ENCODE measurements at places on chromosomes 1 and 21.

- no peak for DNase-seq
Measured at GRCh38 chr1:224673141-224673540, 57.0 kb downstream of the CNIH3 start.

DNA sequence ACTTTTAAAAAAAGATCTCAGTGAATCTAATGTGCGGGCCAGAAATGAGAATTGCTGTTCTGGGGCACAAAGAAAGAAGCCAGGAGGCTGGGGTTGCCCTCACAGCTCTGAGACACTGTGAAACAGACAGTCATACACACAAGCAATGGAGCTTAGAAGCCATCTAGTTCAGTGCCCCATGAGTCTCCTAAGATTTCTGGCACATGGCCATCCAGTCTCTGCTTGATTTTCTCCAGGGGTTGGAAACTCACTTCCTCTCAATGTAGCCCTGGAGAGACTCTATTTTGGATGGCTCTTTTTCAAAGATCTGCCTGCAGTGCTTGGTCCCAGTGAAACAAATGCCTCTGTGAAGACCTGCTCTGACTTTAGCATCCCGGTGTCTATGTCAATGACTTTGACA is 38.6 kb downstream of the KCNN3 start:
- DNase-seq = no peak

- DNase-seq = peak; percentile 57
Measured at GRCh38 chr1:226674892-226675714, 64.0 kb downstream of the ITPKB start.

GRCh38 chr1:43834280-43835081 is 99.1 kb upstream of the ARTN start:
- DNase-seq = no peak

GRCh38 chr1:200638073-200638472 is 17.5 kb upstream of the KIF14 start:
- DNase-seq = no peak

DNA sequence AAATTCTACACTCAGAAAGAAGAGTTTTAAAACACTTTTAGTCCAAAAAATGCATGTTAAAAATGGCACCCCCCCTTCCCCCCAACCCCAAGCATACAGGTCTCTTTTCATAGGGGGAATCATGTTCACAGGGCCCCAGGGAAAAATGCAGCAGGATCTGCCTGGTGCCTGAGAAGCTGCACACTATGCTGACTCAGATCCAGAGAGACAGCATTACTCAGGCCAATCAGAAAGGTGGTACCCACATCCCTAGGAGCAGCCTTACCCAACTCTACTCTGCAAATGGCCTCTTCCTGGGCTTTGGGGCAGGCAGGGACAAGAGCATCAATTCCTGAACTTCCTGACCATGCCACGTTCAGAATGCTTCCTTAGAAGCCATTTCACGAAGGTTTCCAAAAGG is 119.0 kb downstream of the HIVEP3 start:
- DNase-seq = no peak

GRCh38 chr1:83511146-83511726 is 487.7 kb downstream of the TTLL7 start:
- DNase-seq = no peak

DNA sequence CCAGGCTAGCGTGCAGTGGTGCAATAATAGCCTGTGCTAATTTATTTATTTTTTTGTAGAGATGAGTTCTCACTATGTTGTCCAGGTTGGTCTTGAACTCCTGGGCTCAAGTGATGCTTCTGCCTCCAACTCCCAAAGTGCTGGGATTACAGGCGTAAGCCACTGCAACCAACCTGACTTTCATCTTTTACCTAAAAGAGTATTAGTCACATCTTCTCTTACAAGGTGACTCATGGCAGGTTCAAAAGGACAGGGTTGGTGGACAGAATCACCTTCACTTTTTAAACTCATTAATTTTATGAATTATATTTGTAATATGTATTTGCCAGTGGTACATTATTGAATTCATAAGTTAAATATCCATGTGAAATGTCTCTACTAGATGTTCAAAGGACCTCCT is 18.1 kb downstream of the JAM2 start:
- DNase-seq = no peak

DNA sequence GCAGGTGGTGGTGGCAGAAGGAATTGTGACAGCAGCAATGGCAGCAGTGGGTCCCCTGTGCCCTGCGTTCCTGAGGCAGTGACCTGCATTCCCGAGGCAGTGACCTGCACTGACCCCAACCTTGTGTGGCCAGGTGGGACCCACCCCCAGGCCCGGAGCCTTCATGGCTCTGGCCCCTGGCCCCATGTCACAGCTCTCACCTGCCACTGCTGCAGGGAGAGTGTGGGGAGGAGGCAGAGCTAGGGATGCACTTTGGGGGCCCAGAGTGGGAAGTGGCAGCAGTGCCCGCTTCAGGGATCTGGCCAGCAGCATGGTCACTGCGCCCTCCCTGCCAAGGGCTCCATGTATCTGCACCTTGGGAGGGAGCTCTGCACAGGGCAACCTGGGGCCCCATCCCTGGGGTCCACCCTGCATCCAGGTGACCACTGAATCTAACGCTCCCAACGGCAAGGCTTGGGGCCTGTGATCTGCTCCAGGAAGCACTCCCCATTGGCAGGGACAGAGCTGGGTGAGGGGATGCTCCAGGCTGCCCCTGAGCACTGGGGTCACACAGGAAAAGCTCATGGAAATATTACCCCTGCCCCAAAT is 618.6 kb downstream of the RWDD3 start:
- DNase-seq = no peak

- DNase-seq = no peak
Measured at GRCh38 chr1:172770071-172770470, 111.2 kb downstream of the FASLG start.

GRCh38 chr1:165426745-165427144 is 18.2 kb downstream of the RXRG start:
- no peak for DNase-seq

DNA sequence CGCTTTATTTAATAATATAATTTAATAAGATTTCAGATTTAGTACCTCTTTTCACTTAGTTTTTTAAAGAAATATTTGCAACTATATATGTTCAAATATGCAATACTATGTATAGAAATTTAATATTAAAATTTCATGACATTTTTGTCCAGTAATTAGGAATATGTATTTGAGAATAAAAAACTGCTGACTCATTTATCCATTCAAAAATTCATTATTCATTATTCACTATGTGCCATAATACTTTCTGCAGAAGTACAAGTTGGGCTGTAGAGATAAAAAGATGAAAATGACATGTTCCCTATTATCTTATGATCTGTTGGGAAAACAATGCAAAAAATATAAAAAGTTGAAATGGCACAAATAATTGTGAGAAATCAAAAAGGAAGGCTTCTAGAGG is 3.4 kb upstream of the C1orf53 start:
- DNase-seq = no peak

GRCh38 chr21:38920631-38921398 is 115.1 kb downstream of the ETS2 start:
- no peak for DNase-seq

- DNase-seq = no peak
Measured at GRCh38 chr21:36576441-36576840, 96.5 kb upstream of the CLDN14 start.

- DNase-seq = no peak
Measured at GRCh38 chr1:204520834-204521709, 4.9 kb downstream of the MDM4 start.

DNA sequence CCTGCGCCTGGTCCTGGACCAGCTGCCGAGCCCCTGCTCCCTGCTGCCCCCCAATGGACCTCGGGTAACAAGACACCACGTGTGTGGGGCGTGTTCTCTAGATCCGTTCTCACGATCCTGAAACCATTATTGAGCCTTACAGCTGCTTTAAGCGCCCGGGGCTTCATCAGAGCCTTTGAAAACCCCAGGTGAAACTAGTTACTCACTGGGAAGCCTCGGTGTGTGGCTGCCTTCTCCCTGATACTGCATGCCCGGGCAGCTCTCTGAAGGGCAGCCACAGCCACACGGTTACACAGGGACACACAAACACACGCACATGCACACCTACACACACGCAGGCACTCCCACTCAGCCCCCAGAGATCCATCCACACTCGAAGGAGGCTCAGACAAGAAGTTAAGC is 5.3 kb downstream of the HES2 start:
- no peak for DNase-seq

DNA sequence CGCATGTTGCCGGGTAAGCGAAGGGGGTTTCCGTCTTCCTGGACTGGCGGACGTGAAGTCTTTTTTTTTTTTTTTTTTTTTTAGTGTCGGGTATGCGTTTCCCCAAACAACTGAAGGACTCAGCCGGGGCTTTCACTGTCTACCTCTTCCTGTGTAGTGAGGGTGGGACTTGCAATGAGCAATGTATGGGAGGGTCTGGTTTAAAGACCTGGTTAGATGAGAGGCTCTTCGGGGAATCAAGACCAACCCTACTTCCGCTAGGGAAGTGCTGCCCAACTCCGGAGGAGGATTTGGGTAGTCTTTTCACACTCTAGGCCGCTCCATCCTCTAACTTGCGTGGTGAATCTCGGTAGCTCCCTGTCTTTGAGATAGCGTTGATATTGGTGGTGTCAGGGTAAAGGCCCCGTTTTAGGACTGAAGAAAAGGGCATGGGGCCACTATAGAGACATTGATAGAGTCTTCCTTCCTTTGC is 754 bp downstream of the PRRC2C start:
- no peak for DNase-seq

DNA sequence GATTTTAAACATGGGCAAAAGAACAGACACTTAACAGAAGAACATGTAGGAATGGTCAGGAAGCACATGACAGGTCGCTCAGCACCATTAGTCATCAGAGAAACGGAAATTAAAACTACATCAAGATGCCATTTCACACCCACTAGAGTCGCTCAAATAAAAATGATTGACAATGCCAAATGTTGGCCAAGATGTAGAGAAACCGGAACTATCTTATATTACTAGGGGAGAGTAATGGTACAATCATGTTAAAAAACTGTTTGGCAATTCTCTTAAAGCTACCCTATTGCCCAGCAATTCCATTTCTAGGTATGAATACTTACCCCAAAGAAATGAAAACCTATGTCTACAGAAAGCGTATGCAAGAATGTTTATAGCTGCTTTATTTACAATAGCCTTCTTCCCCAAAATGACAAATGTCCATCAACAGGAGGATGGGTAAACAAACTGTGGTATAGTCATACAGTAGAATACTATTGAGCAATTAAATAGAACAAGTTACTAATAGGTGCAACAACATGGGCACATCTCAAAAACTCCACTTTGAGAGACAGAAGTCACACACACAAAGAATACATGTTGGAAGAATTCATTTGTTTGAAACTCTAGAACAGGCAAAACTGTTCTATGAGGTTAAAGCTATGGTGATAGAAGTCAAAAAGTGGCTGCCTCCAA is 92.8 kb downstream of the ETS2 start:
- DNase-seq = no peak

GRCh38 chr1:29793653-29794348 is 557.5 kb downstream of the PTPRU start:
- DNase-seq = no peak

GRCh38 chr1:248890549-248891498 is 15.2 kb upstream of the PGBD2 start:
- DNase-seq = no peak

DNA sequence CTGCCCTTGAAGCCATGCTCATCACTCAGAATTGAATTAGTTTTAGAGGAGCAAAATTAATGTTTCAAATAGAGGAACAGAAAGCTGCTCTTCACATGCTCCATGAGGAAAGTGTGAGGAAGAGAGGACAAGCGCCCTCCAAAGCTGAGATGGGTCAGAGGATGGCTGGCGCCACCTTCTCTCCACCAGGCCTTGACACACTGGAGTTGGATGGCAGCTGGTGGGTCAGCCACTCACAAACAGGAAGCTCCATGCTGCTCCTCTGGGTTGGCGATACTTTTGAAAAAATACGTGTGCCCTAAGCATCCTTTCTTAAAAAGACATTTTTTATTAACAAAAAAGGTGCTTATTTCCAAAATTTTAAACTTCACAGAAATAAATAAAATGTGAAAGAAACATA is 3.1 kb upstream of the CD2 start:
- no peak for DNase-seq

GRCh38 chr1:145972580-145972979 is 8.1 kb downstream of the POLR3GL start:
- no peak for DNase-seq

- no peak for DNase-seq
Measured at GRCh38 chr1:6956488-6957159, 171.4 kb downstream of the CAMTA1 start.

GRCh38 chr1:56289260-56289659 is 290.1 kb downstream of the PLPP3 start:
- DNase-seq = no peak

DNA sequence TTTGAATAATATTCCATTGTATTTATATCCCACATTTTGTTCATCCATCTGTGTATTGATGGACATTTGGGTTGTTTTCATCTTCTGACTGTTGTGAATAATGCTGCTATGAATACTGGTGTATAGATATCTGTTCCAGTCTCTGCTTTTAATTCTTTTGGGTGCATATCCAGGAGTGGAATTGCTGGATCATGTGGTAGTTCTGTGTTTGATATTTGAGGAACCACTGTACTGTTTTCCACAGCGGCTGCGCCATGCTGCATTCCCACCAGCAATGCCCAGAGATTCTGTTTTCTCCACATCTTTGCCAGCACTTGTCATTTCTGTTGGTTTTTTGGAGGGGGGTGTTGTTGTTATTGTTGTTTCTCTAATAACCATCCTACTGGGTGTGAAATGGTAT is 131.6 kb upstream of the KIF26B start:
- no peak for DNase-seq

DNA sequence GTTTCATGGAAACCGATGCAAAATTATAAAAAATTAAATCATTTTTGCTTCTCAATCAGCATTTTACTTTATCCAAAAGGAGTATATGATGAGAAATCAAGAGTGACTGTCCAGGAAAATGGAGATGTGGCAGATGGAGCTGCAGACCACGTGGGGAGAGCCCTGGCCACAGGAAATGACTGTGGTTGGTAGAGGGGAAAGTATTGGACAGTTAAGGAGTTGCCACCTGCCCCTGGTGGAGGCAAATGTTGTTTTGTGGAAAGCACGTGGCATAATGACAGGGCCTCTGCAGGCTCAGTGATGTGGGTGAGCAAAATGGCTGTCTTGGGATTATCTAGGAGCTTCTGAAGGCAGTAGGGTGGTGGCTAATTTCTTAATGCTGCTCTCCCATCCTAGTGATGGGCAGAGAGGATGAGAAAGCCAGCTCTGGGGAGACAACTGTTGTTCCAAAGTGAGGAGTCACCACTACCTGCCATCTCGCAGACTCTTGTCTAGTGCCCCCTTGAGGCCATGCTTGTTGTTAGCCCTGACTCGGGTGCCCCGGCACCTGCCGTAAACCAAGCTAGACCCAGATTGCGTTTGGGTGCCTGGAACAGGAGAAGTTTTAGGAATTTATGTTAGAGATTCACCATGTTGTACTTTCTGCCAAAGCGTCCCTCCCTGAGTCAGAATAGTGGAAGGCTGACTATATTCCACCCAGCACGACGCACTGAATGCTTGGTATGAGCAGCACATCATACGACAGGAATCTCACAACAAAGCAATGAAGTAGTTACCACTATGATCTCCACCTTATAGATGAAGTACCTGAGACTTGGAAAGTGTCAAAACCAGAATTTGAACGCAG is 144.0 kb downstream of the ROR1 start:
- no peak for DNase-seq
